Cortex of kidney (tissue), 1 donor: ENCODE measurements at places on chromosomes 1 and 21.

DNA sequence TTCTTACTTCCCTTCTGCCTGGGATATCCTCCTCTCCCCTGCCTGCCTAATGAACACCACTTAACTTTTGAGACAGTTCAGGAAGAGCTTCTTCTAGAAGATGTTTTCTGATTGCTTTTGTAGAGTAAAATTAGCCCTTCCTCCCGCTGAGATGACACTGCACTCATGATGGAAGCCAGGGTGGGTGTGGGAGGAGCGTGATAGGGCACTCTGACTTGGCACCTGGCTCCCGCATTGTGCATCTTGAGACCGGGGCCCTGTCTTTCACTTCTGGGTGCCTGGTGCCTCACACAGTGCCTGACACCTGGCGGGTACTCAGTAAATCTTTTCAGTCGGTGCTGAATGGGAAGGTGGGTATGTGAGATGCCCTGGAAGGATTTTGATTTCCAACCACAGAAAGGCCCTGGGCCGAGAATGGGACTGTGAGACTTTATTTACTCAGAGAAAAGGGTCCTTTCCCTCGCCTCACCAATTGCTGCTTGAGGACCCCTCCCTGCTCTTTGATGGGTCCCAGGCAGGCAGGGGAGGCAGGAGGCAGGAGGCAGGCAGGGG is 6.8 kb downstream of the THEM5 start:
- no peak for DNase-seq

DNA sequence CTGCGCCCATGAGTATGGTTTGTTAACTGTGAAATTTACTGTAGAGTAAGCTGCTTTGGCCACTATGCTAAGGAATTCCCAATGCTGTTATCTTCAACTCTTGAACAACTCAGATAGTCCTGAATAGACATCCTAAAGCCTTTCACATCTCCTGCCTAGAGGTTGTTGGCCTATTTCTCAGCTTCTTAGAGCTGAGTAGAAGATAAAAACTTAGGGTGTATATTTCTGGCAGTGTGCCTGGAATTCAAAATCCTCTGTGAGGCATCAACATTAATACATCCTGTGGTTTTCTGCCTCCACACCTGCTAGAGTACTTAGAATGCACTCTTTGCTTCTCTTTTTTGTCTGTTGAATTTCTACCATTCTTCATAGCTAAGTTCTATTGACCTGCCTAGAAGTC is 45.8 kb upstream of the RC3H1 start:
- no peak for DNase-seq

- DNase-seq, result no peak
Measured at GRCh38 chr1:37753473-37754321, 11.2 kb downstream of the EPHA10 start.

- DNase-seq, result no peak
Measured at GRCh38 chr1:212010004-212010403, 25.4 kb downstream of the INTS7 start.

DNA sequence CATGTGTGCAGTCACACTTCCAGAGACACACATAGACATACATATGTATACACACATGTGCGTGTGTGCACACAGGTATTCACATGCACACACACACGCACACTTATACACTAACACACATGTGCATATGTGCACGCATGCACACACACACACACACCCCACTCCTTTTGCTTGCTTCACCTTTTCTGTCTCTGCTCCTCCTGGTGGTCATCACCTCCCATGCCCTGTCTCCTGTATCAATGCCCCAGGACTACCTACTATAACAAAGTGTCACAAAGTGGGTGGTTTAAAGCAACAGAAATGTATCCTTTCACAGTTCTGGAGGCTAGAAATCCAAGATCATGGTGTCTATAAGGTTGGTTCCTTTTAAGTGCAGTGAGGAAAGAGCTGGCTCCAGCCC is 27.4 kb downstream of the ETS2 start:
- DNase-seq, result no peak

DNA sequence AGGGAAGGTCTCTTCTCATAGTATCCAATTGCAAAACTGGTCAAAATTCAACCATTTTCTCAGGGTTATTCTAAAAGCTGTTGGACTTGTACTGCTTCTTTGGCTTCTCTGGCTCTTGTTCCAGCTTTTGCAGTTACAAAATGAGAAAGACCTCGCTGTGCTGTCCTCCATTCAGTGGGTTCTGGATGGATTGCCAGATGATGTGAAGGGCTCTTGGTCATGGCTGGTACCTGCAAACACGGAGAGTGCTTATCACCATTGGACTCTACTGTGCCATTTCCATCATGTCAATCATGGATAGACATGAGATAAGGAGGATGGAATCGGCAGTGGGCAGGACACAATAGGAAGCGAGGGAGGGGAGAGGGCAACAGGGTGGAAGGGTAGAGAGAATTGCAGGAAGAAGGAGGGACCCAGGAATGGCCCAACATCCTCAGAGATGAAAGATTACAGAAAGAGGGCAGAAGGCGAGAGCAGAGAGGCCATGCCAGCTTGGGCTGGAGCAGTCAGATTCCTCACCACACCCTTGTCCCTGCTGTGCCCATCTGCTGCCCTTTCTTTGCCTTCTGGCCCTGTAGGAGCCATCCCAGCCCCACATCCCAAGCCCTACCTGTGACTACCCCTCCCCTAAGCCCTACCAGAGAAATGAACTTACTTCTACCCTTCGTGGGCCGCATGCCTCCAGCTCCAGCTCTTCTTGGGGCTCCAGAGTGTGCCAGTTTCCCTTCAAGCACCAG is 70.3 kb downstream of the HIVEP3 start:
- DNase-seq, result no peak

DNA sequence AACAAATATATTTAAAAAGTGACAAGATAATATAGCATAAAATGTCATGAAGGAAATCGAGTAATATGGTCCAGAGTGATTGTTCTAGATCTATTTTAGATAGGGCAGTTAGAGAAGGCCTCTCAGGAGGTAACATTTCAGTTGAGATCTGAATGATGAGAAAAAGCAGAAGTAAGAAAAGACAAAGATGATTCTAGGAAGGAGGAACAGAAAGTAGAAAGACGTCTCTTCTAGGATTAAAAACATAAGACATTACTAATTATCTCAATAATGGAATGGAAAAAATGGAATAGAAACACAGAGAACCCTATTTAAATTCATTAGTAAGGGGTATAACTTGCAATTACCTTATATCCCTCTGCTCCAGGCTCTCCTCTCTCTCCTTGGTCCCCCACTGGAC is 130.0 kb upstream of the ZNHIT6 start:
- no peak for DNase-seq

- DNase-seq, result no peak
Measured at GRCh38 chr1:156064615-156065014, 3.7 kb downstream of the RAB25 start.

DNA sequence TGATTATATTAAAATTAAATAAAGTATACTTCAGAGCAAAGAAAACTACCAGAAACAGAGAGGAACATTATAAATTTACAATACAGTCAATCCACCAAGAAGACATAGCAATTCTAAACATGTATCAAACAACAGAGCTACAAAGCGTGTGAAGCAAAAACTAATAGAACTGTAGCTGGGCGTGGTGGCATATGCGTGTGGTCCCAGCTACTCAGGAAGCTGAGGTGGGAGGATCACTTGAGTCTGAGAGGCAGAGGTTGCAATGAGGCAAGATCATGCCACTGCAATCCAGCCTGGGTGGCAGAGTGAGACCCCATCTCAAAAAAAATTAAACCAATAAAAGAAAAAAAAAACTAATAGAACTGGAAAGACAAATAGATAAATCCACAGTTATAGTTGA is 12.3 kb downstream of the CCDC185 start:
- DNase-seq, result no peak
